A549 treated with dexamethasone at 1 μM for 4 hours (cell line): ENCODE measurements at places on chromosomes 6 and 20. TPM values are rescaled to one million over a fixed set of nuclear protein-coding genes. Genes with fewer than 3 reads are reported as not detected.

Gene SLC17A9
- 0.04 to 0.18 TPM (median 0.08 TPM) in 5 replicates for total RNA-seq

Gene PCSK2
- total RNA-seq = not detected in 5 replicates

Gene EYS
- 0.01 to 0.06 TPM in 2 of 5 replicates, not detected in the others for total RNA-seq

Gene PNPLA1
- total RNA-seq = 0.03 TPM in 1 of 5 replicates, not detected in the others

Gene SPATS1
- not detected in 5 replicates for total RNA-seq

Gene ZBTB46
- 0.65 to 0.82 TPM (median 0.73 TPM) in 5 replicates for total RNA-seq

Gene PBOV1
- total RNA-seq = not detected in 5 replicates

Gene TENT5A
- total RNA-seq = 0.94 to 1.5 TPM (median 1.1 TPM) in 5 replicates
